ENCODE measurements at places on chromosomes 1 and 21.

DNA sequence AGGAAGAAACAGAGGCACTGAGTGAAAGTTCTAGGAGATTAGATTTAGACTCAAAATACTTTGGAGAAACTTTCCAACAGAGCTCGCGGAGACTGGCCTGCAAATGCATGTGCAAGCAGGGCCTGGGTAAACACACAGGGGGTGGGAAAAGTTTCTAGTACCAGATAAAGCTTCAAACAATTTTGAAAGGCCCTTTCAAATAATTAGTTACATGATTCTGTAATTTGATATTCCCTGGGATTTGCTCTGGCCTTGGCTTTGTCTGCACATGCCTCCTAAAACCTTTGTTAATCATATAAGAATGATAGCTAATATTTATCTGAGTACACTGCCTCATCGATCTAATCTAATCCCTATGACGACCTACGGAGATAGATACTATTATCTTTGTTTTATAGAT is 31.3 kb downstream of the VTCN1 start:
- DNase-seq: no peak

- DNase-seq: no peak
Observed at GRCh38 chr1:208885650-208886049, 641.5 kb upstream of the PLXNA2 start.

- DNase-seq: peak; percentile 1
Observed at GRCh38 chr1:78370356-78370755, 120.4 kb upstream of the PTGFR start.

DNA sequence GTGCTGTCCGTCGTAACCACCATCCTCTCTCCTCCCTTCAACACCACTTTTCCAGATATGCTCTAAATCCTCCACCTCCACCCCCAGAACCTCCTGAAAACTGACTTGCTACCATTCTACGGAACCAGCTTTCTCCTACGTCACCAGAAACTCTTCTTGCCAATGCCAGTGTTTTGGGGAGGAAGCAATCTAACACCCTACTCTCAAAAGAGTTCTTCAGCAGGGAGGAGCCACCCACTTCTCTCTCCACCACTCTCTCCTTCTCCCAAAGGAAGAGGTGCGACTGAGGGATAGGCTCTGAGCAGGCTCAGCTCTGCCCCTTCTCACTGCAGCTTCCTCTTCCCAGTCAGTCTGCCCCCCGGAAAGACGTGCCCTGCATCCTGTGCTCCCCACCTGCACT is 6.1 kb upstream of the S100A2 start:
- DNase-seq: no peak

- DNase-seq: no peak
Observed at GRCh38 chr1:73759011-73759410, 439.0 kb downstream of the LRRIQ3 start.

- DNase-seq: no peak
Observed at GRCh38 chr1:226723657-226724532, 15.2 kb downstream of the ITPKB start.

DNA sequence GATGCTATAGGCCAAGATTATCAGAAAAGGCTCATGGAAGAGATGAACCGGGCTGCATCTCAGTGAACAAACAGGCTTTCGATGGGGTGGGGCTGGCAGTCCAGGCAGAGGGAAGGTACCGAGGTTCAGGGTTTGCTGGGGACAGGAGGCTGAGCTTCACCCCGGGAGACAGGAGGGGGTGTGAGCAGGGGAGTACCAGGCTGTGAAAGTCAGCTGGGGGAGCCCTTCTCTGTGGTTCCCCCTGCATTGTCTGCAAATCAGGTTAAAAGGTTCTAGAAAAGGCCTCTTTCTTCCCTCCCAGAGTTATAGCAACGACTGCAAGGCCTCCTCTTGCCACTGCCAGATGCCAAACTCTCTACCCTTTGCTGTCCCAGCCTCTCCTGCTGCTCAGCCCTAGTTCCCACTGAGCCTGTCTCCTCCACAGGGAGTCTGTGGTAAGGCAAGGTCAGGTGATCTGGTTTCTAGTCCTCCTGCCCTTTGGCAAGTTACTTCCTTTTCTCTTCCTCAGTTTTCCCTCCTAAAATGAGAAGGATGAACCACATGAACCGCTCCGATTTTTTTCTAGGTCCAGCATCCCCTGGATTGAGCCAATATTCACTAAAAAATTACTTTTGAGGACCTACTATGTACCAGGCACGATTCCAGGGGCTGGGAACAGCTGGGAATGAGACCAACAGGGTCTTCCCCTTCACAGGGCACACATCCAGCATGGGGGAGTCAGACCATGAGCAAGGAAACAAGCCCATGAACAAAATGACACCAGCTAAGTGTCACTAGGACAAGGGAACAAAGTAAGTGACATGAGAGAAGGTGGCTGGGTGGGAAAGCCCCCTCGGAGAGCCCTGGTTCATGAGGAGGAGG is 7.2 kb downstream of the LAD1 start:
- DNase-seq: no peak

- DNase-seq: no peak
Observed at GRCh38 chr21:41349619-41350390, 12.0 kb upstream of the MX2 start.

DNA sequence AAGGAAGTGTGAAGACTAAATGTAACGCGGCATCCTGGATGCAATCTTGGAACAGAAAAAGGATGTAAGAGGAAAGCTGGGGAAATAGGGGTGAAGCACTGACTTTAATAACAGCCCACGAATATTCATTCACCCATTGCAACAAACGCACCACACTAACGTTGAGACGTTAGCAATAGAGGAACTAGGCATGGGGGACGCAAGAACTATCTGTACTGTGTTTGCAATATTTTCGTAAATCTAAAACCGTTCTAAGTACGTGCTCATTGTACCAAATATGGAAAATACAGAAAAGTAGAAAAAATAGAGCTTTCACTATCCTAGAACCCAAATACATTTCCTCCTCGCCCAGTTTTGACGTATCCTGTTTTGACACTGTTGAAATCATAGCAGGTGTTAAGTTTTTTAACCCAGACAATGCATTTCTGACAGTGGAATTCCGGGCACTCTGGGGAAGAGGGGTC is 3.9 kb downstream of the LAPTM5 start:
- DNase-seq: peak; percentile 58

- DNase-seq: no peak
Observed at GRCh38 chr21:24208562-24209260, 1398.6 kb downstream of the MRPL39 start.

GRCh38 chr1:27031235-27032118 is 18.8 kb upstream of the TENT5B start:
- DNase-seq: no peak

GRCh38 chr1:39509360-39510009 is 18.0 kb downstream of the BMP8A start:
- DNase-seq: no peak

Measured in hematopoietic multipotent progenitor cell treated with erythropoietin and hydrocortisone succinate and interleukin-3 and kit ligand, for 6 days (in vitro differentiated cells).